ENCODE measurements at places on chromosomes 16 and 17. TPM values are rescaled to one million over a fixed set of nuclear protein-coding genes. Genes with fewer than 3 reads are reported as not detected.

The ABCA6 gene
- total RNA-seq = not detected

The HEATR9 gene
- total RNA-seq = not detected

The ZNF778 gene
- total RNA-seq = 26.1 TPM

The ZNF385C gene
- 7.5 TPM for total RNA-seq

The POLG2 gene
- total RNA-seq = 33.9 TPM

GRCh38 chr17:32625971-32626370 is 139.2 kb downstream of the CDK5R1 start:
- no peak overlapping the region for H3K27ac ChIP-seq
- H3K4me1 ChIP-seq = peaks cover 26% of the 10 kb centered on the region
- no peak overlapping the region for H3K4me3 ChIP-seq
- no peak for DNase-seq
- H3K27me3 ChIP-seq = no peaks in the 10 kb centered on the region
- H3K36me3 ChIP-seq = no peaks in the 10 kb centered on the region

GRCh38 chr17:15255713-15256454 is 9.2 kb downstream of the PMP22 start:
- H3K4me1 ChIP-seq = no peaks in the 10 kb centered on the region
- no peak overlapping the region for H3K4me3 ChIP-seq
- no peaks in the 10 kb centered on the region for H3K36me3 ChIP-seq

GRCh38 chr17:64339516-64340490 is 50.9 kb downstream of the PECAM1 start:
- no peaks in the 10 kb centered on the region for H3K27me3 ChIP-seq
- no peak overlapping the region for H3K4me3 ChIP-seq
- H3K36me3 ChIP-seq = no peaks in the 10 kb centered on the region
- peaks cover 19% of the 10 kb centered on the region for H3K4me1 ChIP-seq

DNA sequence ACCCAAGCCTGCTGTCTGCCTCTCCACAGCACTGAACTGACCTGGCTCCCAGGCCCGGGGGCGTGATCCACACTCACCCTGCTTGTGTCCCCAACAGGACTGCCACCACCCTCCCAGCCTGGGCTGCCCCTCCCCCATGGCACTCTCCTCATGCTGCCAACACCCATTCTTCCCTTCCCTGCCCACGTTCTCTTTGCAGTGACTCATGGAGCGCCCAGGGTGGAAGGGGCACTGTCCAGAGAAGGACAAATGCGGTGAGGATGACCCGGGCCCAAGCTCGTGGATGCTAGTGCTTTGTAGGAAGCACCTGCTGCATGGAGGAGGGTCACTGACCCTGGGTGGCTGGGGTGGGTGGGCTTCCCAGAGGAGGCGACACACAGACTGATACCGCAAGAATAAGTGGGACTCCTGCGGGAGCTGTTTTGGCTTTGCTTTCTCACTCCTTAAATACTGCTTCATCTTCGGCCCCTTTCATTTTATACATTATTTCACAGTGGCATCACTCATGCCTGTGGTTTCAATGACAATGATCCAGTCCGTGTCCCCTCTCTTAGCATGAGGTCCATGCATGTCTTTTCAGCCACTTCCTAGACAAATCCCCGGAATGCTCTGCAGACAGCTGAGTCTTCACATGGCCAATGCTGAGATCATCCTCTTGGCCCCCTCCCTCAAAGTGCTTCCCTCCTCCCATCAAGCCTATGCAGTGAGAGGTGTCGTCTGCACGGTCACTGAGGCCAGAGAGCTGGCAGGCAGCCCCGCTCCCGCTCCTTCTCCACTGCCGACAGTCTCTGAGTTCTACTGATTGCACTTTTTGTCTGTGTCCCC is 17.6 kb downstream of the CDK5R1 start:
- H3K27ac ChIP-seq = no peak overlapping the region
- DNase-seq = no peak
- no peaks in the 10 kb centered on the region for H3K27me3 ChIP-seq
- H3K4me3 ChIP-seq = no peak overlapping the region

DNA sequence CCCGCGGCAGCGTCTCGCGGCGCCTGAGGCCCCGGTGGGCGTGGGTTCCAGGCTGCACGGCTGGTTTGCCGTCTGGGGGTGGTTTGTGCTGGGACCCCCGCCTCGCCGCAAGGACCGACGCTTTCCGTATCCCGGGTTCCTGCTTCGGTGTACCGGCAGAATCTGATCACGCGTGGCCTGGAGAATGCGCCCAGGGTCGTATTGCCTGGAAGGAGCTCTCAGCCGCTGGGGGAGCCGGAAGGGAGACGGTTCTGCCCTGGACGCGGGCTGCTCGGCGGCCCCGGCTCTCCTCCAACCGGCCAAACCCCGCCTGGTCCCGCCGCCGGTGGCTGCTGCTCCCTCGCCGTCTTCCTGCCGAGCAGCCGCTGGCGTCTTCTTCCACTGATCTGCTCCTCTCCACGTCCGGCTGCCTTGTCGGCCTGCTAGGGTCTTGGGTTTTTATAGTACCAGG is 39.8 kb downstream of the ZNF778 start:
- no peaks in the 10 kb centered on the region for H3K36me3 ChIP-seq
- H3K4me1 ChIP-seq = no peaks in the 10 kb centered on the region
- H3K4me3 ChIP-seq = peak overlapping the region; percentile 29
- peak; percentile 44 for DNase-seq

- peaks cover 5% of the 10 kb centered on the region for H3K36me3 ChIP-seq
- H3K4me3 ChIP-seq = no peak overlapping the region
- H3K27me3 ChIP-seq = no peaks in the 10 kb centered on the region
- no peaks in the 10 kb centered on the region for H3K4me1 ChIP-seq
- DNase-seq = no peak
Measured at GRCh38 chr16:19698480-19699465, 19.3 kb downstream of the KNOP1 start.

DNA sequence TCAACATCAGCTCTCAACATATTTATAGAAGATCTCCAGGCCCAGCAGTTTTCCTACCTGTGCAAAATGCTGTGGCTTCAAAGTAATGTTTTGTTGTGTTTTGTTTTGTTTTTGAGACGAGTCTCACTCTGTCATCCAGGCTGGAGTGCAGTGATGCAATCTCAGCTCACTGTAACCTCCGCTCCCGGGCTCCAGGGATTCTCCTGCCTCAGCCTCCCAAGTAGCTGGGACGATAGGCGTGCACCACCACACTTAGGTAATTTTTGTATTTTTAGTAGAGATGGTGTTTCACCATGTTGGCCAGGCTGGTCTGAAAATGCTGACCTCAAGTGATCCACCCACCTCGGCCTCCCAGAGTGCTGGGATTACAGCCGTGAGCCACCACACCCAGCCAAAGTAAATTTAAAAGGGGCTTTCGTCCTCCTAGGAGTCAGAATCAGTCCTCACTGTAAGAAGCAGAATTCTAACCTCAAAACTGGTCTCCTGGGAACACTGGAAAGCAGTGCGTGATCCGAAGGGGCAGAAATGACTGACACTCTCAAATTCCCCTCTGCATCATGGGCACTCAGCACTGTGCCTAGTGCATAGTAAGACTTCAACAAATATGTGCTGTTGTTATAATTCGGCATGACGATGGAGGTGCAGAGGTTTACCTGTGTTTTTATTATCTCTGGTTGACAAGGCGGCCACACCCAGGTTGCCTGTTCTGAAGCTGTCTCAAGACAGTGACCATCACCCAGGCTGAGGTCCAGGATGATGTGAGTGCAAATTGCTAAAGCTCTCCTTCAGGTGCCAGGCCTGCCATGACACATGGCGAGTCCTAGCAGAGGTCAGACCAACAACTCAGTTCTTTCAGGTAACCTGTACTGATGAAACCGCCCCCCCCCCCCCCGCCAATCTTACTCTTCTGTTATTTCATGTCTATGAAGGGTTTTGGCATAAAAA is 59.8 kb downstream of the ADCY9 start:
- H3K36me3 ChIP-seq = no peaks in the 10 kb centered on the region
- H3K27ac ChIP-seq = no peak overlapping the region
- peaks cover 6% of the 10 kb centered on the region for H3K4me1 ChIP-seq
- H3K4me3 ChIP-seq = no peak overlapping the region
- no peak for DNase-seq
- H3K27me3 ChIP-seq = no peaks in the 10 kb centered on the region

GRCh38 chr16:87806261-87806640 is 40.5 kb upstream of the KLHDC4 start:
- DNase-seq = no peak

DNA sequence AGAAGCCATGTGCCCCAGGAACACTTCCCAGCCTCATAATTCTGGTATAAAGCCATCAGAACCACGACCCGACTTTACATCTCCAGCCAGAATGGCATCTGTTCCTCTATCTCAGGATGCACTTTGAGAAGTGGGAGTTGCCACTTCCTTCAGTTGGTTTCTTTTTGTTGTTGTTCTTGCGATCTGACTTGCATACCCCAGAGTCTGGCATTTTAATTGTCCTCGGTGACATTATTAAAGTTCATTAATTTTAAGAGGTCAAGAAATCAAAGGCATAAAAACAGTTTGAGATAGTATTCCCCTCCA is 13.5 kb downstream of the MARCHF10 start:
- DNase-seq = no peak
- peaks cover 5% of the 10 kb centered on the region for H3K4me1 ChIP-seq
- no peak overlapping the region for H3K27ac ChIP-seq
- H3K27me3 ChIP-seq = no peaks in the 10 kb centered on the region
- no peak overlapping the region for H3K4me3 ChIP-seq

GRCh38 chr16:2817340-2818271 is 569 bp downstream of the PRSS21 start:
- H3K27me3 ChIP-seq = no peaks in the 10 kb centered on the region
- H3K4me3 ChIP-seq = no peak overlapping the region
- peaks cover 5% of the 10 kb centered on the region for H3K4me1 ChIP-seq
- no peaks in the 10 kb centered on the region for H3K36me3 ChIP-seq

GRCh38 chr16:58970775-58971174 is 236.7 kb upstream of the GOT2 start:
- no peaks in the 10 kb centered on the region for H3K36me3 ChIP-seq
- no peak overlapping the region for H3K4me3 ChIP-seq
- no peaks in the 10 kb centered on the region for H3K27me3 ChIP-seq
- H3K27ac ChIP-seq = no peak overlapping the region
- no peaks in the 10 kb centered on the region for H3K4me1 ChIP-seq

DNA sequence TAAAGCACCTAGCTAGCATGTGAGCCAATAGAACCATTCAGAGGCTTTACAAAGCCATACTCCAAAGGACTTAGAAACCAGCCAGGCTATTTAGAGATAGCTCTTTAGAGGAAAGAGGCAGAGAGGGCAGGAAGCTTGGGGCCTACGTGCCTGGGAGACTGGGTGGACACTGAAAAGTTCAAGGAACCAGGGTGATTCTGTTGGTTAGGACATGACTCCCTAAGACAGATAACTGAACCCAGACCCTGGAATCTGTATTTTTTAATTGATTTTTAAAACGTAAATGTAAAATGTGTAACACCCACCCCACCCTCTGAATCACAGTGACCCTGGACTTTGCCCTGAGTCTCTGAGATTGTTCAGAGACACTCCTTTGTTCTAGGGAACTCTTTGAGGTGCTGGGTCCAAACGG is 16.1 kb upstream of the GNA13 start:
- H3K27ac ChIP-seq = no peak overlapping the region
- no peaks in the 10 kb centered on the region for H3K4me1 ChIP-seq
- no peaks in the 10 kb centered on the region for H3K36me3 ChIP-seq
- H3K4me3 ChIP-seq = no peak overlapping the region

DNA sequence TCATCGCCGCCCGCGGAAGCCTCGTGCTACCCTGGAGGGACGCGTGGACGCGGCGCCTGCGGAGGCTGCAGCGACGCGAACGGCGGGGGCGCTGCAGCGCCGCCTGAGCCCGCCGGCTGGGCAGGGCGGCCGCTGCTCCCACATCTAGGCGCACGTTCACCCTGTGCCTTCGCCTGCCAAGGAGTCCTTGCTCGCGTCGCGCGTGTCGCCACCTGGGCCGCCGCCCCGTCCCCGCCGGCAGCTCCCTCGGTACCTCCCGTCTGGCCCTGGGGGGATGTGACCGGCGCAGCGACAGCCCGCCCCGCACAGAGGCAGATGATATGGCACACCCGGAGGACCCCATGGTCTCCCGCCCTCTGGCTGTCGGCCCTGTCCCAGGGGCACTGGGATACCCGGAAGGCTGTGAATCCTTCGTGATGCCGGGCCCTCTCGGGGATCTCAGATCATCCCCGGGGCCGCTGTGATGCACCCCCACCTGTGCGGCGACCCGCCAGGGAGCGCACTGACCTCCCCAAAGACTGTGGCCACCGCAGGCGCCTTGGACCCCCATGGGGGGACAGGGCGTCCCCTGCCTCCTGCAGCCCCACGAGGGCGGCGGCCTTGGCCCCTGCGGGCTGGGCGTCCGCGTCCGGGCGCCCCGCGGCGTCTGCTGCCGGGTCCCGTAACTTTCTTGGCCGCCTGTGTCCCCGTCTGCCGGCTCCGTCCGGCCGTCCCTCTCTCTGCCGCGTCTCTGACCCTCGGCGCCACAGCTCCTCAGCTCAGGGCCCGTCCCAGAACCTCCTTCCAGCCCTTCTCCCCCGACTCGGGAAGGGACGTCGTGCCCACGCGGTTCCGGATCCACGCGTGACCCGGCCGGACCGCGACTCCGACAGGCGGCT is 689 bp upstream of the TBC1D24 start:
- H3K36me3 ChIP-seq = no peaks in the 10 kb centered on the region
- H3K4me3 ChIP-seq = peak overlapping the region; percentile 97
- H3K27ac ChIP-seq = no peak overlapping the region
- H3K27me3 ChIP-seq = peaks cover 59% of the 10 kb centered on the region

GRCh38 chr16:85425074-85425662 is 188.0 kb upstream of the GSE1 start:
- peaks cover 22% of the 10 kb centered on the region for H3K4me1 ChIP-seq
- H3K27ac ChIP-seq = no peak overlapping the region
- DNase-seq = peak; percentile 36
- H3K36me3 ChIP-seq = no peaks in the 10 kb centered on the region
- no peak overlapping the region for H3K4me3 ChIP-seq
- H3K27me3 ChIP-seq = no peaks in the 10 kb centered on the region

DNA sequence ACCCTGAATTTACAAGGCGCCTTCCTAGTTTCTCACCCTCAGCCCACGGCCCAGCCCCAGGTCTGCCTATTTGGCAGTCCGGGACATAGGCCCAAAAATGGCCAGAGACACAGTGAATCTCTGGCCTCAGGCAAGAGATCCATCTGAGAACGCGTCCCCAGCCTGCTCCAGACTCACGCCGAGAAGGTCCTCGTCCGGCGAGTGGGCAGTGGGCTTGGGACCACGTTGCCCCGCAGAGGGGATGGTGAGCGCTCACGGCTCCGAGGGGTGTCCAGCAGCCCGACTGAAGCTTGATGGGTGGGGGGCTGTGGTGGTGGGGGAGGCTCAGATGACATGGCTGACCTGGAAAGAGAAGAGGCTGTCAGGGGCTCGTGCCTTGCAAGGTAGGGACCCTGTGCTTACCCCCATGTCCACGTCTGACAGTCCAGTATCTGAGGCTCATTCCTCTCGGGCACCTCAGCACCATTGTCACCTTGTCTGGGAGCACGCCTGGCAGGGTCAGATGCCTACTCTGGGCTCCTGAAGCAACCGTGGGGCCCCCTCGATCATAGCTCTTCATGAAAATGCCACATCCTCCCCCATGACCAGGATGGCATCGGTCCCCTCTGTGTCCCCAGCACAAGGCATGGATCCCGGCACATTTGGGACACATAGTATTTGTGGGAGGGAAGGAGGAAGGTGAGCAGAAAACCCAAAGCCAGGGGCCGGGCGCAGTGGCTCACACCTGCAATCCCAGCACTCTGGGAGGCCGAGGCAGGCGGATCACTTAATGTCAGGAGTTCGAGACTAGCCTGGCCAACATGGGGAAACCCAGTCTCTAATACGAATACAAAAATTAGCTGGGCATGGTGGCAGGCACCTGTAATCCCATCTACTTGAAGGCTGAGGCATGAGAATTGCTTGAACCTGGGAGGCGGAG is 9.6 kb downstream of the CARHSP1 start:
- no peak overlapping the region for H3K4me3 ChIP-seq
- no peak overlapping the region for H3K27ac ChIP-seq
- no peaks in the 10 kb centered on the region for H3K36me3 ChIP-seq
- H3K4me1 ChIP-seq = peaks cover 15% of the 10 kb centered on the region
- H3K27me3 ChIP-seq = no peaks in the 10 kb centered on the region
